Caudate nucleus (tissue), 63 donors: ENCODE measurements at places on chromosomes 2 and 18.

DNA sequence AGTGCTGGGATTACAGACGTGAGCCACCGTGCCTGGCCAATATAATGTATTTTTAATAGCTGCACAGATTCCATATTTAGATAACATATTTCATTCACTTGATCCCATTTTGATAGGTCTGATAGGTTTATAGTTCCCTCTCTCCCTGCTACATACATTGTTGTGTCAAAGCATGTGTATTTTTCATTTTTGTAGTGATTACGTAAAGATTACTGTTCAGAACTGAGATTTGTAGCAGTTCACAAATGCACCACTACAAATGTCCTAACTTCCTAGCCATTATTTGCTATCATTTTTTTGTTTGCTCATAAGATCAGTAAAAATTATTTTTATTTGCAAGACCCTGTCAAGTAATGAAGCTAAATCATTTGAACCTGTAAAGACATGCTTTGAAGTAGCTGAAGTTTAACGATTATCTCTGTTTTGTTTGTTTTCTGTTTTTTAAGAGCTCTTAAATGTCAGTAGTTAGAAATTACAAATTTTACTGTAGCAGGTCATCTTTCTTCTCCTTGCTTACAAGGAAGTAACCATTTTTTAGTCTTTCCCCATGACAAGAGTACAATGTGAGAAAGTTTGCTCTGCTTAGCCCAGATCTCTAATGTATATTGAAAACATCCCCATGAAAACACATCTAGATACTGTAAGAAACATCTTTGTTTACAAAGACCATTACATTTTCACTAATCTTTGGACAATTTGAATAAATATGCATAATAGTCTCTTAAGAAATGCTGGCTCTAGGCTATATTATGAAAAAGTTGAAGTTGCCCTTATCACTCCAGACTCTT lies 54.1 kb downstream of the EML4 start:
- DNase-seq, result no peak

DNA sequence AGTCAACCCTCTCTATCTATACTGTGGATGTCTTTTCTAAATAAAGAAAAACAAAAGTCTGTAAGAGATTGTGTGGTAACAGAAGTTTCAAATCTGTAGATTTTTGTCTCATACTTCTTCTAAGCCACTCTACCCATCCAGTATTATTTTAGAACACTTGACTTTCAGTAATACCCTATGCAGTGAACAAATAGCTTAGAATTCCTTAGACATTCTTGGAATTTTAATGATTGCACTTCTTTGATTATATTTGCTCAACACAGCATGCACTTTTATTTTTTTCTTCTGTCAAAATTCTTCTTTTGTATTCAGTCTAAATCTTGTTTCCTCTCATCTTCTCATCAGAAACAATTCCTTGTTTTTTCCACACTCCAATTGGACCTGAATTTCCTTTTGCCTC lies 1080.2 kb downstream of the SUCLG1 start:
- DNase-seq, result no peak

- no peak for DNase-seq
Observed at GRCh38 chr2:224944707-224945547, 97.3 kb downstream of the DOCK10 start.

DNA sequence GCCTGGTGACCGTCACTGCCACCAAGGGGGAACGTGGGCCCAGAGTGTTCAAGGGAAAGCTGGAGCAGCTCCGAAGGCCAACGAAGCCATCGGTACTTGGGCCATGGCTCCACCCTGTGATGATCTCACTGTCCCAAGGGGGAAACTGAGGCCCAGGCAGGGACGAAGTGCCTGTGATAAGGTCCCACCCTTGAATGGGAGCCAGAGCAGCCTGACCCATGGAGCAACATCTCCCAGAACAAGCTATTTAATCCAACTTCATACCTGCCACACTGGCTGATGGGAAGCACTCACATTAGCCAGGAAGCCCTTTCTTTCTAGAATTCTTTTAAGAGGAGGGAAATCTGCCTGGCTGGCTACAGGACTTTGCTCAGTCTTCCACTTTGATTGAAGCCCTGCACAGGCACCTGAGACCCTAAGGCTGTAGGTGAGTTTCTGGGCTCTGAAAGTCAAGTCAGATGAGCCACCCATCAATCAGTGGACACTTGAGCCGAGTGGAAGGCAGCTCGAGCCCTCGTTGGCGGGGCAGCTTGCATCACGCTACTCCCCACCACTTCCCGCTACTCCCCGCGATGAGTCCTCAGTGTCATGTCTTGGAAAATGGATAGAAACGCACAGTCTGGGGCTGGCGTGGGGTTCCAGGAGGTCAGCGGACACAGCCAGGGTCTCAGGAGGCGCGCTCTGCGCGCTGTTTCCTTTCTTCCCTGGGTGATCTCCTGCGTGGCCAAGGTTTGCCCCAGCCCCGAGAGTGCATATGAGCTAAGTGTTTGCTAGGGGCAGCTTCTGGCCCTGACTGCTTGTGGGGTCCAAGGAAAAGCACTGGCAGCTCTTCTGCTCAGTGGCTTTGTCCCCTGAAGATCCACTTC lies 2.5 kb upstream of the HS6ST1 start:
- DNase-seq, result no peak

GRCh38 chr2:231367178-231367577 lies 28.3 kb upstream of the B3GNT7 start:
- DNase-seq, result no peak
